D721Med (cell line): ENCODE measurements at places on chromosomes 4 and X.

- DNase-seq: no peak
These were observed 14.6 kb upstream of the ADH5 start for GRCh38 chr4:99103166-99103565.

GRCh38 chr4:15612136-15612535 is 43.0 kb downstream of the FBXL5 start:
- no peak for DNase-seq

- no peak for DNase-seq
These were observed 207.3 kb upstream of the MAGEB2 start for GRCh38 chrX:30008031-30008430.

DNA sequence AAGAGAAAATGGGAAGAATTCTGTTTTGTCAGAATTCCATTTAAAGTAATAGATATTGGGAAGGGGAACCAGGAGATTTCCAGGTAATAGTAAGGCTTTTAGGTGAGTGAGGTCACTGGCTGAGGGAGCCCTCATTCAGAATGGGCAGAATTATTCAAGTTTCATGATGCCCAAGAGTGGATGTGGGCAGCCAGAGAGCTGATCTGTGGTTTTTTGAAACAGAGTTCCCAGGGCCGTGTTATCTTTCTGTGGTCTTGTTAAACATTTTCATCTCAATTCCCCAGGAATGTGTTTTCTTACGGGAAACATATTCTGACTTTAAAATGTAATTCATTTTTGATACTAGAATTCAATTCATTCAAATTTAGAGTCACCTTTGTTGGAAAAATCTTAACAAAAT is 182.0 kb upstream of the AADAT start:
- no peak for DNase-seq

DNA sequence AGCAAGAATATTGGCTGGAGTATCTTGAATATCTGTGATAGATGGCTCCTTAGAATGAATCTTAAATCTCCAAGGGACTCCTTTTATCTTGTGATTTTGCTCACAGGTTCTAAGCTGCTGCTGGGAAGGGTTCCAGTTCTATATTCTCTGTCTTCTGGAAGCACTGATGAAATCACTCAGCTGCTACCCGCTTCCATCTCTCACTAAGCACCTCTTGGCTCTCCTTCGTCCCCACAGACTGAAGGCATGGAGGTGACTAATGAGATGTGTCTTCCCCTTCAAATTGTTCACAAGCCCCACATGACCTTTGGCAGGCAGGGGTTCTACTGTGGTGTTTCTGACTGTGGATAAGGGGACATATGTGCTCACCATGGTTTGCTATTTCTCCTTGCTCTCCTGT is 75.9 kb downstream of the C4orf51 start:
- no peak for DNase-seq

- no peak for DNase-seq
These were observed 67.1 kb upstream of the SPIN4 start for GRCh38 chrX:63418211-63418610.

DNA sequence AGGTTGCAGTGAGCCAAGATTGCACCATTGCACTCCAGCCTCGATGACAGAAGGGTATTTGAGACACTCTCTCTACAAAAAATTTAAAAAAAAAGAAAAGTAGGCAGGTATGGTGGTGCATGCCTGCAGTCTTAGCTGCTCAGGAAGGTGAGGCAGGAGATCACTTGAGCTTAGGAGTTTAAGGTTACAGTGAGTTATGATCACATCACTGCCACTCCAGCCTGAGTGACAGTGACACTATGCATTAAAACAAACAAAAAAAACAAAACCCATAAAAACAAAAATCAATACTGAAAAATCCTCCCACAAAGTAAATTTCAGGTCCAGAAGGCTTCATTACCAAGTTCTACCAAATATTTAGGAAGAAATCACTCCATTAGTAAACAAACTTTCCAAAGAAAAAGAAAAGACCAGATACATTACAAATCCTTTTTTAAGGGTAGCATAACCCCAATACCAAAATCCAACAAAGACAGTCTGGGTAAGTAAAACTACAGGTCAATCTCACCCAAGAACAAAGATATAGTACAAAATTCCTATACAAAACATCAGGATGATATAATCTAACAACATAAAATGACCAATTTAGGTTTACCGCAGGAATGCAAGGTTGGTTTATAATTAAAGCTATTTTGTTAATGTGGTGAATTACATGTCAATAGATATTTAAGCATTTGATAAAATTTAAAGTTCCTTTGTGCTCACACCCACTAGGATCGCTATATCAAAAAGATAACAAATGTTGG is 11.7 kb downstream of the NELFA start:
- no peak for DNase-seq

GRCh38 chr4:15458616-15459015 is 11.1 kb upstream of the CC2D2A start:
- no peak for DNase-seq

- no peak for DNase-seq
These were observed 199.5 kb upstream of the UGT8 start for GRCh38 chr4:114399105-114399504.

- no peak for DNase-seq
These were observed 4.2 kb downstream of the MYOZ2 start for GRCh38 chr4:119139822-119140252.

- DNase-seq: no peak
These were observed 54.0 kb upstream of the ZCCHC13 start for GRCh38 chrX:74249963-74250362.

GRCh38 chrX:53323196-53323595 is 41.8 kb upstream of the IQSEC2 start:
- DNase-seq: no peak

- no peak for DNase-seq
These were observed 246.8 kb downstream of the SNCA start for GRCh38 chr4:89590128-89590527.

DNA sequence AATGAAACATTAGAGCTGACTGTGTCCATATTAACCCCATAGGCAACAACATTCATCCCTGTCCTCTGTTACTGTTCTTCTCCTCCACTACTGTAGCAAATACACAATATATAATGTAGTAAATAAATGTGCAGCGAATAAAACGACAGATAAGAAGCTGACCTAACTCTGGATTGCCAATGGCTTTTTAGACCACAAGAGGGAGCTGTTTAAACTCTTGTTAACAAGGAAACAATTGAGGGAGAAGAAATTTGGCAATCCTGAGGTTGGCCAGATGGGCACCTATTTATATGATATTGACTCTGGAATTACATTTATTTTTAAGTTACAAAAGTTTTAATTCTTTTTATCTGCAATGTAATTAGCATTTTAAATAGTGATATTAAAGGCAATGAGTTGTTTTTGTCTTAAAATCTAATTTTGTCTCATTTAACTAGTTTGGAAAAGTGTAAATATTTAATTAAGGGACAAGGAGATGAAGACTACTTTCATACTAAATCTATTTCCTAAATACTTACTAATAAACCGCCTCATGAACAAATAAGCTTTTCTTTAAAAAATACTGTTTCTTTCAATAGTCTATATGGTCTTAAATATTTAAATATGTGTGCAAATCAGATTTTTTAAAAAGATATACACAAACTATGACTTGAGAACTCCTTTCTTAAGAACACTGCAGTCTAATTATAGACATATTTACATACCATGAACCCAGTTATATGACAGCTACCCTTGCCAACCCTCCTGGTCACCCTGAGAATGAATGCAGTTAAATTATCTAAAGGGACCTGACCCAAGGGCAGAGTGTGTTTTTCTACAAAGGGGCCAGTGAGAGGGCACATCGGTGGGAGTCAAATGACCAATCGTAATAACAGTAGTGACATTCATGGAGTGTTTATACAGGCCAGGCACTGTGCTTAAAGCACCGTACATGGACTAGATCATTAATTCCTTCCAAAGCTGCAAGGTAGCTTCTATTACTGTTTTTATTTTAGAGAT is 52.9 kb upstream of the HPF1 start:
- no peak for DNase-seq
